ENCODE measurements at places on chromosomes 5 and 9. TPM values are rescaled to one million over a fixed set of nuclear protein-coding genes. Genes with fewer than 3 reads are reported as not detected.

The GAPVD1 gene
- total RNA-seq, result 51.2 TPM

DNA sequence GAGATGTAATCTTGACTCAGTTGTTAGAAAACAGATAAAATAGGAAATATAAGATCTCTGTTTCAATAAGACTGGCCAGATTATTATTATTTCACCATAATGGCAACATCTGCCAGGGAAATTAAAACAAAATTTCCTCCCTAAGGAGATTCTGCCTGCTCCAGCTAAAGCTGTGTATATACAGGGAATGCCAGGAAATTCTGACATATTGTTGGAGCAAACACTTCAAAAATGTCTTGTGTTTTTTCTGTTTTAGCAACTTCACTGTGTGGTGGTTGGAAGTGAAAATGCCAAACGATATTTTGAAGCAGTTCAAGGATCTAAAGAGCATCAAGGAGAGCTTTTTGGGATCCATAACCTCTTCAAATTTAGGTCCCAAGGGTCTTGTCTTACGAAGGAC, 90.8 kb downstream of the ERCC6L2 start:
- DNase-seq, result no peak

- DNase-seq, result no peak
Observed at GRCh38 chr9:69535286-69535832, 136.8 kb downstream of the APBA1 start.

The NSMF gene
- total RNA-seq, result 50.5 TPM

GRCh38 chr9:9556865-9557803, 1055.7 kb downstream of the PTPRD start:
- DNase-seq, result no peak

DNA sequence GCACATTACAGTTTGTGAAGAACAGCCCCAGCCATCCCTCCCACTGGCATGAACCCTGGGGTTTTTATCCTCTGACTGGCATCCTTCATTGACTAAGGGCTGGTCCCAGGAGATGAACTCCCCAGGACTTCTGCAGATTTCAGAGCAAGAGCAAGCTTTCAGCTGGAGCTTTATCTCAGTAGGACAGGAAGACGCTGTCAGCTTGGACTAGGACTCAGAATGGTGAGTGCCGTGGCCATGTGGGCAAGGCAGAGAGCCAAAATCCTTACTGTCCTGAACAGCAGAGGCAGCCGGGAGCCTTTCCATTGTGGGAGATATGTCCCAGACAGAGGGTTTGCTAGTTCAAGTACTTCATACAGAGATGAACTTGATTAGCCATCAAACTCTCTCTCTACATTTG, 3.2 kb upstream of the ACOT12 start:
- DNase-seq, result peak; percentile 24

The FAM153A gene
- total RNA-seq, result not detected

The IL31RA gene
- 4.7 TPM for total RNA-seq

The SLC6A19 gene
- not detected for total RNA-seq

- DNase-seq, result no peak
Observed at GRCh38 chr5:112930082-112930344, 8.0 kb upstream of the REEP5 start.
